ENCODE measurements at places on chromosomes 2 and 18. TPM values are rescaled to one million over a fixed set of nuclear protein-coding genes. Genes with fewer than 3 reads are reported as not detected.

DNA sequence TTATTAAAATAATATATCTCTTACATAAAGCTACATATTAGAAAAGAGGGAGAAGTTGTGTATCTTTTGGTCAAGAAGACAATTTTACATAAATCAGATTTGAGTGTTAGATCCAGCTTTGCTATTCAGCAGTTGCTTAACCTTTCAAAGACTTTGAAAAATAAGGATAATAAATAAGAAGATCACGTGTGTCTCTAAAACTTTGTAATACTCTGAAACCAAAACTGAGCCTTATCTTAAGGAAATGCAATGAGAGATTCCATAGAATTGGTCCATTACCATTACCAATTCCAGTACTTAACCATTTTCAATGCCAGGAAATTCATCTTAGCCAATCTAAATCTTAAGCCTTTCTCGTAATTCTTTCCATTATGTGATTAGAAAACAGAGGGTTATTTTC, 89.2 kb upstream of the COL5A2 start:
- DNase-seq = no peak

- no peak for DNase-seq
These were observed 228.4 kb downstream of the KCNS3 start for GRCh38 chr2:18106841-18107240.

DNA sequence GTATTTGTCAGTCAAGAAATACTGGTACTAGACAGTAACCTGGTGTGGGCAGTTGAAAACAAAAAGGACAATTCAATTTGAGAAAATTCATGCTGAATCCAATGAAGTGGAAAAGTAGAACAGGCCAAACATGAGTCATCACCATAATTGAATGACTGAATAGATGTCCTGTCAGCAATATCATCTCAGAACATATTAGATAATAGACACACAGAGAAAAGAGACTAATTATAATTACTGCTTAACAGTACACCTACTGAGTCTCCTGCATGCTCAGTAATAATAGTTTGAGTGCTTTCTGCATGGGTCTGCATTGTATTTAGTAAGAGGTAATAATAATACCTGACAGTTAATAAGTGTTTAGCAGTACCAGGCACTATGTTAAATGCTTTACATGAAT, 138.6 kb upstream of the ZC3H15 start:
- no peak for DNase-seq

GRCh38 chr2:187569042-187569441, 14.8 kb upstream of the TFPI start:
- DNase-seq = no peak

DNA sequence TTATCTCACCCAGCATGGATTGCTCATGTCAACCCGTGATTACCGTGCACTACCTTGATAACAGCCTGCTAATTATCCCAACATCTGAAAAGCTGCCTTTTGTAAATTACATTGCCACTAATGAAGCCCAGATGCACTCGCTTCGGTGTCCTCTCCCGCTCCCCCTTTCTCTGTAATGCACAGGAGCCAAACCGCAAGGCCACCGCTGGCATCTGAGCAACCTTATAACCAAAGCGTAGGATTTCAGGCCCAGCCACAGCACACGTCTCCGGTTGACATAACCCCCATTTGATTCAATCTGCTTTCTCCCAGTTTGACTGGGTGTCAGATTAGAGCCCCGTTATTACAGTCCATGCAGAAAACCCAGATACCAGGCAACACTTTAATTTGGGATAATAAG, 341.2 kb downstream of the ALK start:
- DNase-seq = no peak

DNA sequence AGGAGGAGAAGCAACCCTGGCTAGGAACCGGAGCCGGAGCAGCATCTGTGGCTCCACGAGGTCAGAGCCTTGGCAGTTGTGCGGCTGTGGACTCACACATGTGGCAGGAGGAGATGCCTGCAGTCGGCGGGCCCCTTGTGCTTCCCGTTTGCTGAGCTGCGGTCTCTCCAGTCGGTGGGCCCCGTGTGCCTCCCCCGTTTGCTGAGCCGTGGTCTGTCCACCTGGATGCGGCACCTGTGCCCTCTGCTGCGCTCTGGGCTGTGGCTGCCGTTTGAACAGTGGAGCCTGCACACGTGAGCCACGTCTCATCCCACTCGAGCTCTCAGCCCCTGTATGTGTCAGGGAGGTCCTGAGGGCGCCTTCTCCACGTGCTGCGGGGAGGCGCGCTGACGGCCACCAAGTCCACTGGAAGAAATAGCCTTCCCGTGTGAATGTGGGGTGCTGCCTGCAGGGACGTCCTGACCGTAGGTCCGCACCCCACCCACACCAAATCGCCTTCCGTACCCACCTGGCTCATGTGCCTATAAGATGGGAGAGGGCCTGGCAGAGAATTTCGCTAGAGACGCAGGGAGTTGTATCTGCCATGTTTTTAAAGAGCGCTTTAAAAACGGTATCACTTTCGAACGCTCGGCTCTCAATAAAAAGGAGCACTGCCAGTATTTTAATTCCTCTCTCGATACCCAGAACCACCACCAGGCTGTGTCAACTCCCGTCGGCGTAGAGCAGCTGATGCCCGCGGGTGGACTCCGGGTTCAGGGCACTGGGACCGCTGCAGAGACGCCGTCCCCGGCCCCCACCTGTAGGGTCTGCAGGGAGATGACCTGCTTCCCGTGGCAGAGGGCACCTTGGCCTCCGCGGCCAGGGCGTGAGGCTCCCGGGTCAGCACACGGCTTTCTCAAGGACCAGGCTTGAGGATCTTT, 117.0 kb downstream of the NFATC1 start:
- DNase-seq = no peak

- DNase-seq = no peak
These were observed 36.0 kb upstream of the UBE2E3 start for GRCh38 chr2:180944372-180944771.

DNA sequence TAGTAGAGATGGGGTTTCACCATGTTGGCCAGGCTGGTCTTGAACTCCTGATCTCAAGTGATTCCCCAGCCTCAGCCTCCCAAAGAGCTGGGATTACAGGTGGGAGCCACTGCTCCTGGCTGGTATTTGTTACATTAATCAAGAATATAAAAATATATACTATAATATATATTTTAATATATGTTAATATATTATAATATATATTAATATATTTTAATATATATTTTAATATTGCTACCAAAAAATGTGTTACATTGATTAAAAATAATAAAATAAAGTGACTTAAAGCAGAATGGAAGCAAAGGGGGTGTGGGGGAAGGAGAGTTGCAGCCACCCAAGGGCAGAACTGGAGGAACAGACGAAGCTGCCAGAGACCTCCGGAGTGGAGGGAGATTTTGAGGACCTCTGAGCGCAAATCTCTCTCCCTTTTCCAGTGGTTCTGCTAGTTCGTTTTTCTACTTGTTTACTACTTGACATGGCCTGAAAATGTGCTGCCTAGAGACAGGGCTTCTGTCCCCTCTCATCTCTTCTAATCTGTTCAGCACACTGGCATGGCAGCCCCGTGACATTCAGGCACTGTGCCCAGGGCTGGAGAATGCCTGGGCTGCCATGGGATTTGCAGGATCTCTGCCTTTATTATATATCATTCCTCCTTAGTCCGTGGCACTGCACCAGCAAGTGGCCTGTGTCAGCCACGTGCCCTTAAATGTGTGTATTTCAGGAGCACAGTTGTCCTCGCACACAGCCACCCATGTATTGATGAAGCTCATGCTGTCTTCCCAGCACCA, 47.9 kb upstream of the RAB12 start:
- DNase-seq = no peak

- DNase-seq = no peak
These were observed 1183.2 kb upstream of the ACVR2A start for GRCh38 chr2:146661473-146662096.

- no peak for DNase-seq
These were observed 102.0 kb upstream of the PPP1CB start for GRCh38 chr2:28649481-28650265.

GRCh38 chr18:69882965-69883668, 64.6 kb downstream of the CD226 start:
- DNase-seq = no peak

DNA sequence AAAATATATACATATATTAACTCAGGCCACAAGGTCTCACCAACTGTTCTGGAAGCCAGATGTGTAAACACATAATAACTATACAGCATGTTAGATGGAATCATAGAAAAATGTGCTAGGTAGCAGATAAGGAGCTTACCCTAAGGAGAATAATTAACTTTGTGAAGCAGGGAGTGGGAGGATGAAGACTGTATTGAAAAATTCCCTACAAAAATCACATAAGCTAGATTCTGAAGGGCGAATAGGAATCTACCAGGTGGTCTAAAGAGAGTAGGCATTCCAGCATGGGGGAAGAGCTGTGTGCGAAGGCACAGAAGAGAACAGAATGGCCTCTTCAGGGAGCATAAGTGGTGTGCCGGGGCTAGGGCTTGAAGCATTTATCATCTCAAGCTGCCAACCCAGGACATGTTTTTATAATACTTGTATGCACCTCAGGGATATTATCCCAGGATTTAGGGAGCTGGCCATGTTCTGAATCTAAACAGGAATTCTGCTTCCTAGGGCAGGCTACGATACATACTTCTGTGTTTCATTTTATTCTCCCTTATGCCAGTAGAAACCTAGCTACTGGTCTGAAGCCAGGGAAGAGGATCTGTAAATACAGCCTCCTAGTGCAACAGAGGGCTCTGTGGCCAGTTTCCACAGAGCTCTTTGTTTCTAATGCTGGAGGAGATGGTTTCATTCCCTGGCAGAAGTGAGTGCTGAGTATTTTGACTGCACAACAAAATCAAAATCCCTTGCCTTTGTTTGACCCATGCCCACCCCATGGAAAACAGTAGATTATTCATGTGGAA, 56.7 kb downstream of the NEMP2 start:
- no peak for DNase-seq

GRCh38 chr18:5519448-5520298, 24.1 kb downstream of the EPB41L3 start:
- no peak for DNase-seq

DNA sequence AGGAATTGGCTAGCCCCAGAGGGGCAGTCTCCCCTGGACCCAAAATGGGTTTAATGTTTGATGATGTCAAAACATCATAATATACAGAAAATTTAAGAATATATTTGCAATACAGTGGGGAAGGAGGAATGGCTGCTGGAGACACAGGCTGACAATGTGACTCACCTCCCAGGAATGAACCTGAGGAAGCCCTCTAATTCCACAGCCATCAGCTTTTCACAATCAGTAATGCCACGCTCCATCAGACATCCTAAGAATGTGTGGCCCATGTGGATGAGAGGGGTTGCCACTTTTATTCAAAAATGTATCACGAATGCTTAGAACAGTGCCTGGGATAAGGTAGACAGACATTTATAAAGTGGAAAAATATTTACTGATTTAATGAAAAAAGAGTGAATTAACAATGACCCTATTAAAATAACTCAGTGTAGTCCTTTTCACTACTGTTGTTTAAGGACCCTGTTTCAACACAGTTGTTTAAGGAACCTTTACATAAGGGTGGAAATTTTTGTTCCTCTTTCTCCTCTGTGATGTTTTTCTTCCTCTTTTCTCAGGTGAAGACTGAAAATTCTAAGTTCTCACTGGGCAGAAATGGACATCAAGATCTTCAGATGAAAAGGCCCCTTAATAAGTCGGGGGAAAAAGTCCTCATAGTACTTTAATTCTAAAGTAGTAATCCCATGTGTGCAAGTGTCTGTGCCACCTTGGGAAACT, 17.5 kb upstream of the TMEM163 start:
- DNase-seq = no peak

DNA sequence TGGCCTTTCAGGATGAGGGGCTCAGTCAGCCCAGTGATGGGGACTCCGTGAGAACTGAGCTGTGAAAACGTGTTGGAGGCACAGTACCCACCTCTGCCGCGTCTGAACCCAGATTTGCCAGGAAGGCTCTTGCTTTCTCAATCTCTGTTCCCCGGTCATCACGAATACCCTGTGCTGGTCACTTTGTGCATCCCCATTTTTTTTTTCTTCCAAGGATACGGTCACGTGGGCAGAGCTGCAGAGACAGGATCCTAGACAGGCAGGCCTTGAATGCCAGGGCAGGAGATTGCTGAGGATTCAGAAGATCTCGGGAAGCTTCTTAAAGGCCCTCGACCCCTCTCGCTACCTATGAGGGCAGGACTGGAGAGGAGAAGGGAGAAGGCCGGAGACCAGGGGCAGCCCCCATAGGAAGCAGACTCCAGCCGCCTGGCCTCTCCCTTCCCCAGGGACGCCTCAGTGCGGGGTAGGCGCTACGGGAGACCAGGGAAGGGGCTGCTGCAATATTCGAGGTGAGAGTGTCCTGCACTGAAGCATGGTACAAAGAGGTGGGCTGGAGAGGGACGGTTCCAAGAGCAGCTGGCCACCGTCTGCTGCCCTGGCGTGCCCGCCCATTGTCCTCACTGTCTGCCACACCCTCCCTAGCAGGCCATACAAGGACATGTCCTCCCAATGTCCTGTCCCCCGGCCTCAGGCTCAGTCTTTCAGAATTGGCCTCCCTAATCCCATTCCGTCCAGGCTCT, 29.0 kb upstream of the TAF1B start:
- no peak for DNase-seq

DNA sequence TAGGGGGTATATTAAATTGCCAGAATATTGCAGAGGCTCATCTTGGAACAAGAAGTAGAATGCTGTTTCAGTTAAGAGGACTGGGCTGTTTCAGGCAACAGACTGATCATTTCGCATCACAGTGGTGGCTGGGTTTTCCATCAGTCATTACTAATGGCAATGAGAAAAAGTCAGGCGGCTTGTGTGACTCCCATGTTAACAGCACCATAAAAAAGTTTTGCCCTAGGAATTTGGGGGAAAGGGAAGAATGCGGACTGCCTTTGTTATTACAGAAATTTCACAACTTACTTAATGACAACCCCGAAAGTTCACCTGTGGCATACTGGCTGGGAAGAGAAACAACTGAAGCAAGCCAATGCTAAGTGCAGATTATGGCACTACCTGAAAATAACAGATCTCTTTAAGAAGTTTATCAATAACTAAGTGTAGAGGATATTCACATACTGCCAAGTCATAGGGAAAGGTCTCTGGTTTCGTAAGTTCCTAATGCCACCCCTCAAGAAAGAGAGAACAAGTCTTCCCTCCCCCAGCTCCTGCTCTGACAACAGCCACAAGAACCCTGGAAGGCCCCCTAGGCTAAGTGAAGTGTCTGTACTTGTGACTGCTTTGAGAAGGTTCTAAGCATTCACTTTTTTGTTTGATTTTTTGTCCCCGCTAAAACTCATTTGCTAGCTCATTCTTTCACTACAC, 40.5 kb upstream of the AP1S3 start:
- no peak for DNase-seq

DNA sequence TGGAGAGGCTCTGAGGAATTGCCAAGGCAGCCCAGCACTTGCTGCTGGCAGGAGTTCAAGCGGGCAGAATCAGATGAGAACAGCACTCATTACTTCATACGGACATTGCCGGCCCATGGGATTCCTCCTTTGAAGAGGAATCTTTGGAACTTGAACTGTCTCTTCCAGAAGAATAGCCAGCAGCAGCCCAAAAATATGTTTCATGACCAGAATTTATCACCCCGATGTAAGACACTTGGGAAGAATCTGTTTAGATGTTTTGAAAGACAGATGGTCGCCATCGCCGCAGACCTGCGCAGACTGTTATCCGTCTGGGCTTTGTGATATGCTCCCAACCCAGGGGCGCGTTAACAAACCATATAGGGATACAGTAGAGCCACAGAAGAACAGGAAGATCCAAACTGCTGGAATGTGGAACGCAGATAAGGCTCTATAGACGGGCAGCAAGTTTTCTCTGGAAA, 3.7 kb upstream of the ADI1 start:
- no peak for DNase-seq

CFAP53 gene
- 0.34 TPM for total RNA-seq

NR4A2 gene
- 1.4 TPM for total RNA-seq

FAM237A gene
- total RNA-seq = not detected

REEP1 gene
- 1.5 TPM for total RNA-seq

SNRPD1 gene
- total RNA-seq = 184 TPM

LIMS3 gene
- total RNA-seq = 2.0 TPM

PGAP1 gene
- 24.7 TPM for total RNA-seq

CHN1 gene
- 54.0 TPM for total RNA-seq

IAH1 gene
- 19.8 TPM for total RNA-seq
